Coronary artery (tissue), 2 donors: ENCODE measurements at places on chromosomes 1 and 21.

- peak; percentile 68 for DNase-seq
These were observed 75.8 kb downstream of the CTH start for GRCh38 chr1:70486676-70487458.

- DNase-seq, result peak; percentile 78
These were observed 671 bp downstream of the HNRNPU start for GRCh38 chr1:244863491-244864252.

DNA sequence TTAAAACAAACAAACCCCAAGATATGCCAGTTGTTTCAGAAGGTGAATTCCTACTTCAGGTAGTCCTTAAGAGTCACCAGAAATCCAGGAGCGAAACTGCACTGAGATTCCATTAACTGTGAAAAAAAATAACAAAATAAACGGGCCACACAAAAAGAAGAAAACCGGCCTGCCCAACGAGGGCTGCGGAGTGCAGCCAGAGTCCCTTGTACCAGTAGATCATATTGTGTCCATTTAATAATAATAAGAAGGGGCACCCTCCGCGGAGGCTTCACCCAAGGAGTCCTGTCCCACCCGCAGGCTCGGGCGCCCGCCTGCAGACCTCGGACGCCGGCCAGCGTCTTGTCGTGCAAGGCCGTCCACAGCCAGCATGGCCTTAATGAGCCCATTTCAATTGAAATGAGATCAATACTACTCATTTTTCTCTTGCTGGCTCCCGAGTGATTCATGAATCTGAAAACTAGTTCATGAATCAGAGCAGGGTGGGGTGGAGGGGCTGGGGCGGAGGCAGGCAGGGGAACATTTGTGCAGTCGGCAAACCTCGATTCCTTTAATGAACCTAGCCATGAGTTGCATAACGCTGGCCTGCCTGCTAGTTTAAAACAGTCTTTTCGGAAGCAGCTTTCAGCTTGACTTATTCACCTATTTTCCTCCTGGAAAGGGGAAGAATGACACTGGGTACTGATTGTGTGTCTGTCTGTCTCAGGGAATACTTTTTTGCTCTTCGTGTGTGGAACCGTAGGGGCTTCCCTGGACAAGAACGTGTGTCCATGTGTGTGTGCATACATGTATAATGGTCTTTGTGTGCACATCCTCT is 113.1 kb upstream of the IRF2BP2 start:
- peak; percentile 91 for DNase-seq

DNA sequence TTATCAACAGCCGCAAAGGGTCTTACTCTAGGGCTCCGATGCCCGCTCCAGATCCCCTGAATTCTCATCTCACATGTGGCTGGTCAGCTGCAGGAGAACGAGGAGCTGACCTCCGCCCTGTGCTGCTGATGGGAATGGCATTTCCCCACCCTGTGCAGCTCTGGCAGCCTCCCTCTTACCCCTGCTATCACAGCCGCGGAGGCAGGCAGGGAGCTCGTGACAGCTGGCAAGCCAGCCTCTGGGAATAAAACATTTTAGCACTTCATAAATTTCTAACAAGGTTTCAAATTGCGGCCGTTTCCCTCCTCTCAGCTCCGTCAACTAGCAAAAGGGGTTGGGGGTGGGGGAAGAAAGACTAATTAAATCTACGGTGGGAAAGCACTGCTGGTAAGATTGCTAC is 81.1 kb downstream of the DSCAM start:
- DNase-seq, result no peak

- DNase-seq, result no peak
These were observed 21.4 kb upstream of the CEP350 start for GRCh38 chr1:179933219-179933618.

DNA sequence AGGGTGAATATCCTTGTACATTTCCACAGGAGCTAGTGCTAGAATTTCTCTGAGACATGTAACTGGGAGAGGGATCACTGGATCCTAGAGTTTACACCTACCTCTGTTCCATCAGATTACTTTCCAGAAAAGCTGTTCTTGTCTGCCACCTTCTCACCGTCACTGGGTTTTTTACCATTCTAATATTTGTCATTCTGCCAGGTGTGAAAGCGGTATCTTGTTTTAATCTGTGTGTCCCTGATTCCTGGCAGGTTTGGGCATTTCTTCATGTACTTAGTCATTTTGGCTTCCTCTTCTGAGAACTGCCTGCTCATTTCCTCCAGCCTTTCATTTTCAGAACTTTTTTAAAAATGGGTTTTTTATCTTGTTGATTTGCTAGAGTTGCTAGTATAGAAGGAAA is 5.1 kb downstream of the PMF1 start:
- DNase-seq, result no peak

GRCh38 chr1:5830771-5831599 is 161.2 kb downstream of the NPHP4 start:
- no peak for DNase-seq

GRCh38 chr1:152517237-152517811 is 3.0 kb downstream of the CRCT1 start:
- no peak for DNase-seq

DNA sequence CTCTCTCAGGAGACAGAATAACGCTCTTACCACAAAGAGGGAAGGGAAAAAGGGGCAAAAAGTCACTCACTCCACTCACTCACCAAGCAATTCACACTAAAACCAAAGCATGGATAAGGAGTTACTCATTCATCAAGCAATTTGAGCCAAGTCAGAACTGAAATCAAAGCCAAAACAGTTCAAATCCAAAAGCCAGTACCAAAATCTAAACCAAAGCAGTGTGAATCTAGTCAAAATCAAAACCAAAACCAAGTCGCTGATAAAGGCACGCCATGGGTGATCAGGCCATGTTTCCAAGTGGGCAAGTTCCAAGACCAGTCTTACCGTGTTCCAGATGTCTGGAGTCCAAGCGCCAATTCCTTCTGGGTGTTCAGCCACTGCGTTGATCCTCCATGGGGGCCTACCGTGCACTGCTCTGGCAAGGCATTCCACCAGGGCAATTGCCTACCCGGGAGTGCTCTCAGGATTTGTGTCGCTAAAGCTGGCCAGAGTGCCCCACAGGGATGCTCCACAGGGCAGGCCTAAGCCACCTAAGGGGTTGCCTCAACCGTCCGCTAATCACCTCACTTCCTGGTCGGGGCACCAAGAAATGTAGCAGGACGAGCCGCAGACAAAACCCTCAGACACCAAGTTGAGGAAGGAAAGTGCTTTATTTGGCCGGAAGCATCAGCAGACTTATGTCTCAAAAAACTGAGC is 142.3 kb downstream of the TRIM33 start:
- DNase-seq, result no peak

- DNase-seq, result no peak
These were observed 180.5 kb downstream of the DYRK1A start for GRCh38 chr21:37546949-37547614.

DNA sequence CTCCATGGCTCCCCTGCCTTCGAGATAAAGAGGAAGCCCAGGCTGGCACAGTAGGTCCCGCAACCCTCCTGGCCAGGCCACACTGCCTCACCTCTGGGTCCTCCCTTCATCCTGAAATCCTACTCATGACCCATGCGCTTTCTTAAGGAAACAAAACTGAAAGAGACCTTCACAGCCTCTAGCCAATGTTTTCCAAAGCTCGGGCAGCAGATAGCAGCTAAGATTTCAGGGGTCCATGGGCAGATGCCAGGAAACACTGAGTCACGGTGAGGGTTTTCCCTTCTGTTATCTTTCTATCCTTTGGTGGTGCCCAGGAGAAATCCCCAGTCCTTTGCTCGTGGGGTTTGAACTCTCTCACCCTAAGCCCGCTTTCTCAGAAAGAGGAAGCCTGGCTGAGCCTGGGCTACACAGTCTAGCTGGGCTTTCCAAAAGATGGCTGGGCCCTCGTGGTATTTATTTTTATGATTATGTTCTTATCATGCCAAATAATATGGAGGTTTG is 26.6 kb downstream of the TTC39A start:
- DNase-seq, result no peak

- DNase-seq, result no peak
These were observed 478.3 kb downstream of the COL11A1 start for GRCh38 chr1:102630041-102630440.

DNA sequence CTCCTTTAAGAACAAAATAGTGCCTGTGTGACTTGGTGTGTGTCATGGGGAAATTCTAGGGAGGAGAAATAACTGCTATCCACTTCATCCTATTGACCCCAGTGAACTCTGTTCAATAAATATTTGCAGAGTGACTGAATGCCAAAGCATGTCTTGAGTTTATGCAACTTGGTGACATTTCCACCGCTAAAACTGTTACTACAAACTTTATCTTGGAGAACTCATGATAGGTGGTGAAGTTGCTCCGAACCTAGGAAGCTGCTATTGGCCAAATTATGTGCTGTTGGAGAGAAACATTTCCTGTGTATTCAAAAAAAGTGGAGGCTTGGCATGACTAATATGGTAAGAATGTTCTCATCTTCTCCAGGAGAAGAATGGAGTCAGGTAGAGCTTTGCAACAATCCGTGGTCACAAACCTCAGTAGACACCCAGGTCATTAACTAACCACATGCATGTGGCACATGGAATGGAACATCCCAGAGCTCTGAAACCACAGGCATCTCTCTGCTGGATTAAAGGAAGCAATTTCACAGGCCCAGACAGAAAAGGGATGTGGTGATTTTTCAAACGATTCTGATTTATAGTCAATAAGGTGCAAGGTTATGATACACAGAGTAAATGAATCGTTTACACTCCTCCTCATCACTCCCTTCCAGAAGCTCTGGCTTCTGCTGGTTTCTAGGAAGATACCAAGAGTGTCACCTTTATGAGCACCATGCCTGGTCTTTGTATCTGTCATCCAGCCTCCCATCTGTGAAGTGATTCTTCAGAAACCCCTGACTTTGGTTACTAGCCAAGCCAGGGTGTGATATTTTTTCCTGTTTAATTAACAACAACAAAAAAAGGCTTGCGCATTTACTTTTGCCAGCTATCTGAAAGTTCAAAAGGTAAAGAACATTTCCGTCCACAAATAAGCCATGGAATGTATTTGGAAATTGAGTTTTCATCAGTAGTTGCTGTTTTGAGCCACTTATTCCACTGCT is 361.1 kb downstream of the TGFB2 start:
- DNase-seq, result no peak

DNA sequence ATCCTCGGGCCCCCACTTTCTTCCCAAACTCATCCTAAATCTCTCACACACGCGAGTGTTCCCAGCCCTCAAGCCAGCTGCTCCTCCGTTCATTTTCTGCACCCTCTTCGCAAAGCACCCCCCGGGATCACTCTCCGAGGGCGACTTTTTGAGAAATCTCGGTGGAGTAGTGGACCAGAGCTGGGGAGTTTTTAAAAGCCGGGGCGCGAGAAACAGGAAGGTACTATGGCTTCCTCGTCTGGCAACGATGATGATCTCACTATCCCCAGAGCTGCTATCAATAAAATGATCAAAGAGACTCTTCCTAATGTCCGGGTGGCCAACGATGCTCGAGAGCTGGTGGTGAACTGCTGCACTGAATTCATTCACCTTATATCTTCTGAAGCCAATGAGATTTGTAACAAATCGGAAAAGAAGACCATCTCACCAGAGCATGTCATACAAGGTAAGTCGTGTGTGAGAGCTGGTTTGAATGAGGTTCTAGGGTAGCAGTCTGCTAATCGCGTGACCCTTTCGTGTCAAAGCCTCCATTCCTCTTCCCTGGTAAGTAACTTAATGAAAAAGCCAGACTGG is 800 bp downstream of the DR1 start:
- no peak for DNase-seq

- no peak for DNase-seq
These were observed 7.2 kb downstream of the INAVA start for GRCh38 chr1:200901796-200902444.

- DNase-seq, result no peak
These were observed 2.5 kb downstream of the ADCY10 start for GRCh38 chr1:167911413-167911812.
